A549 treated with Mapracorat at 1 μM for 4 hours (cell line): ENCODE measurements at places on chromosomes 7 and 10. TPM values are rescaled to one million over a fixed set of nuclear protein-coding genes. Genes with fewer than 3 reads are reported as not detected.

Gene CHRM2
- total RNA-seq = not detected in 5 replicates

Gene BMPR1A
- 18.3 to 24.4 TPM (median 23.6 TPM) in 5 replicates for total RNA-seq

Gene PNLIP
- 0.11 to 0.12 TPM in 2 of 5 replicates, not detected in the others for total RNA-seq

Gene ESYT2
- total RNA-seq = 69.4 to 102 TPM (median 93.5 TPM) in 5 replicates

Gene CLRN3
- total RNA-seq = not detected in 5 replicates

Gene ZNF248
- total RNA-seq = 2.5 to 3.8 TPM (median 3.3 TPM) in 5 replicates

Gene VENTX
- not detected in 5 replicates for total RNA-seq

Gene UTF1
- not detected in 5 replicates for total RNA-seq

Gene KIAA1549
- 4.7 to 6.7 TPM (median 5.8 TPM) in 5 replicates for total RNA-seq

Gene CRYGN
- not detected in 5 replicates for total RNA-seq

Gene CYP51A1
- total RNA-seq = 39.0 to 49.5 TPM (median 41.7 TPM) in 5 replicates
